ENCODE measurements at places on chromosomes 16 and 17.

DNA sequence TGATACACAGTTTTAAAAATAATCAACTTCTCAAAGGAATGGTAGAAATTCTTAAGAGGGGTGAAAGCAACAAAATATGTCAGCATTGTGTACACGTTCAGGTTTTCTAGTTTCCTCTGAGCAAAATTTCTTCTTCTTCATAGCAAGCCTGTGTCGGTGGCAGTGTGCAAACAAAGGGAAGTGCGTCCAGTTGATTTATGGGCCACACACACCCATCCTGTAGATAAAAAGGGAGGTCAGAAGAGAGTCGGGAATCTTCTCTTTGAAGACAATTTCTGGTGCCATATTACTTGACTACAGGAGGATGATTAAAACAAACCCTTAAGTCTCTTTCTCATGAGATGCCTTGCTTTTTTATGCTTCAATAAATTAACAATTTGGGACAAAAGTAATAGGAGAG is 484.1 kb upstream of the SALL1 start:
- no peak for DNase-seq

DNA sequence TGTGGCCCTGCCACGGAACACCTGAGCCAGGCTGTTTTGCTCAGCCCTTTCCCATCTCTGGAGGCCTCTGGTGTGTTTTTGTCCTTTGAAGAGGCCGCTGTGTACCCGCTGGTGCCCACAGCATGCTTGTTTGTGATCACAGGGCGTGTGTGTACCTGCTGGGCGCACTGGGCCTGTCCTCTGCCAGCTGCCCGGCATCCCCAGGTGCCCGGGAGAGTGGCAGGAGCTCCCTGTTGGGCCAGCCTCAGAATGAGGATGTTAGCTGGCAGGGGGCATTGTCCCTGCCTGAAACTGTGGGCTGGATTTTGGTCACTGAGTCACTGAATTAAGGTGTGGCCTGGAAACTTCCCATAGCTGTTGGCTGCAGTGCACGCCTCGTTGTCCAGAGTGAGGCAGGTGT is 31.1 kb downstream of the BAIAP2 start:
- DNase-seq: no peak

DNA sequence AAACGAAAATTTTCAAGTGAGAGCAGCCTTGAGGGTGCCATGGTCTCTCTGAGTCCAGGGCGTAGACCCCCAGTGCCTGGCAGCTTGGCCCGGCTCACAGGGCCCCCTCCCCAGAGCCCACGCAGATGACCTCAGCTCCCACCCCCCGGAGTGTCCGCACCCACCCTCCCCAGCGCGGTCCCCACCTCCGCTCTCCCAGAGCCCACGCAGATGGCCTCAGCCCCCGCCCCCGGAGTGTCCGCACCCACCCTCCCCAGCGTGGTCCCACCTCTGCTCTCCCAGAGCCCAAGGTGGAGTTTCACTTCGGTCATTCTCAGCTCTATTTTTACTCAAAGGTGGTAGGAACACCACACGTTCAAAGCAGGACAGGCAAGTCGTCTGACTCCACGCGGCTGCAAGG is 13.9 kb downstream of the ABR start:
- DNase-seq: no peak

DNA sequence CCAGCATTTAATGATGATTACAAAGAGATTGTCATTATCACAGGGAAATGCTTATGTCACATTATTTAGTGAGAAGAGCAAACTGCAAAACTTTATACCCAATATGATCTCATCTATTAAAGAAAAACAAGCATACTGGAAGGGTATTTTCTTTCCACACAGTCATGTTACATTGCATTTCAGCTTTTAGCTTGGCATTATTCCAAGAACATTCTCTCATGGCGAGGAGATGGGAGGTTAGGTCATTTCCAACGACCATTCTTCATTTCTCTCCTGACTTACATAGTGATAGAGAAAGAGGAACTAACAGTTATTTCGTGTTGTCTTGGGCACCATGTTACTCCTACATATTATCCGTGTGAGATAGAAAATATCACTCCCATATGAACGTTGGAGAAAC is 309.4 kb upstream of the XYLT1 start:
- DNase-seq: no peak

- DNase-seq: no peak
These were observed 99.0 kb downstream of the PRKCA start for GRCh38 chr17:66401364-66401763.

DNA sequence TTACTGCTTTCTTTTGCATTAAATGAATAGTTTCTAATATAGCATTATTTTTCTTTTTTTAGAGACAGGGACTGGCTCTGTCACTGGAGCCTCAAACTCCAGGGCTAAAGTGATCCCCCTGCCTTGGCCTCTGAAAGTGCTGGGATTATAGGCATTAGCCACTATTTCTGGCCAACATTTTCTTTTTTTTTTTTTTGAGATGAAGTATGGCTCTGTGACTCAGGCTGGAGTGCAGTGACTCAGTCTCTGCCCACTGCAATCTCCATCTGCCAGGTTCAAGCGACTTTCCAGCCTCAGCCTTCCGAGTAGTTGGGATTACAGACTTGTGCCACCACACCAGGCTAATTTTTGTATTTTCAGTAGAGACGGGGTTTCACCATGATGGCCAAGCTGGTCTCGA is 2.0 kb upstream of the DUXB start:
- no peak for DNase-seq

DNA sequence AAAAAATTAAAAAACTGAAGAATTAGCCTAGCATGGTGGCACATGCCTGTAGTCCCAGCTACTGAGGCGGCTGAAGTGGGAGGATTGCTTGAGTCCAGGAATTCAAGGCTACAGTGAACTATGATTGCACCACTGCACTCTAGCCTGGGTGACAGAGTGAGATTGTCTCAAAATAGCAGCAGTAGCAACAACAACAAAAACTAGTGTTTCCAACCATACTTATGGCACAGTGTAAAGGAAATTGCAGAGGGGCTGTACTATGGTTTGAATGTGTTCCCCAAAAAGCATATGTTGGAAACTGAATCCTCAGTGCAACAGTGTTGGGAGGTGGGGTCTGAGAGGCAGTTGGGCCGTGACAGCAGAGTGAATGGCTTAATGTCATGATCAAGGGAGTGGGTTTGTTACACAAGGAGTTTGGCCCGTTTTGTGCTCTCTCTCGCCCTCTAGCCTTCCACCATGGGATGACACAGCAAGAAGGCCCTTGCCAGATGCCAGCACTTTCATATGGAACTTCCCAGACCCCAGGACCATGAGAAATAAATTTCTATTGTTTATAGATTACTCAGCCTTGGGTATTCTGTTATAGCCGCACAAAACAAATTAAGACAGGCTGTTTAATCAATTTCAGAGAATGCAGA is 70.0 kb downstream of the PGS1 start:
- no peak for DNase-seq

- DNase-seq: no peak
These were observed 11.3 kb downstream of the WWP2 start for GRCh38 chr16:69773260-69773947.

GRCh38 chr16:2016407-2016922 is 3.1 kb upstream of the NPW start:
- no peak for DNase-seq

All from thymus (tissue), 14 donors.